ENCODE measurements at places on chromosomes 7 and 10. TPM values are rescaled to one million over a fixed set of nuclear protein-coding genes. Genes with fewer than 3 reads are reported as not detected.

Gene NPC1L1
- 0.07 TPM for total RNA-seq

Gene ASB15
- total RNA-seq, result not detected

Gene TRIM50
- total RNA-seq, result not detected

Gene NPS
- total RNA-seq, result not detected

Gene ZNF239
- total RNA-seq, result 5.9 TPM

Gene FAM204A
- 35.1 TPM for total RNA-seq

Gene SPDYE11
- total RNA-seq, result not detected

Gene SCIN
- total RNA-seq, result 0.23 TPM

Gene ZNF467
- 1.6 TPM for total RNA-seq

Gene CAMK2B
- 0.63 TPM for total RNA-seq

Gene CD36
- total RNA-seq, result 1,000 TPM

Gene LEP
- 0.17 TPM for total RNA-seq

Gene WIPF3
- 0.07 TPM for total RNA-seq

Gene AZGP1
- total RNA-seq, result not detected

Gene PLXNA4
- 29.5 TPM for total RNA-seq

Gene PLEKHS1
- not detected for total RNA-seq

Gene LIPJ
- not detected for total RNA-seq

Gene PHYHIPL
- total RNA-seq, result not detected

Gene BAG3
- total RNA-seq, result 19.3 TPM

Gene AKR1B15
- total RNA-seq, result 0.07 TPM

Gene HPSE2
- total RNA-seq, result not detected

Gene OR6V1
- not detected for total RNA-seq

Gene FEZF1
- total RNA-seq, result not detected

Gene DMBT1
- 0.13 TPM for total RNA-seq

Gene SRGN
- 498 TPM for total RNA-seq

Gene FOXP2
- total RNA-seq, result 0.26 TPM

Gene C7orf57
- not detected for total RNA-seq

Gene KEL
- not detected for total RNA-seq
